ENCODE measurements at places on chromosomes 1 and 21.

DNA sequence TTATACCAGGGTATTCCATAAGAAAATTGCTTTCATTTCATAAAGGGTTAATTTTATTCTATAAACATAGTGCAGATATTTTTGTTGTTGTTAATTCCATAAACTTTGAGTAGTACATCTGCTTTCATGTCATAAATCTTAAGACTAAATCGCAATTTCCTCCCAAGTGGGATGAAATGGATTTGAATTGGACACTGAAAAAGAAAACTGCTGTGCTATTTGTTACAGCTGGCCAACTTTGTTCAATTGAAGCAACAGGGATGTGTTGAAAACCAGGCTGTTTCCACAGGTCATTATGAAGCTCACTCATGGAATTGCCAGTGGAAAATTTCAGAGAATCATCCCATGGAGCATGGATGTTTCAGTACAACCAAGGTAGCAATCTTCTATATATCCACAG, 252.5 kb upstream of the RGS18 start:
- no peak for DNase-seq

- no peak for DNase-seq
Observed at GRCh38 chr1:172399756-172400721, 20.4 kb upstream of the C1orf105 start.

GRCh38 chr1:232704694-232705680, 75.1 kb upstream of the SIPA1L2 start:
- peak; percentile 27 for DNase-seq

DNA sequence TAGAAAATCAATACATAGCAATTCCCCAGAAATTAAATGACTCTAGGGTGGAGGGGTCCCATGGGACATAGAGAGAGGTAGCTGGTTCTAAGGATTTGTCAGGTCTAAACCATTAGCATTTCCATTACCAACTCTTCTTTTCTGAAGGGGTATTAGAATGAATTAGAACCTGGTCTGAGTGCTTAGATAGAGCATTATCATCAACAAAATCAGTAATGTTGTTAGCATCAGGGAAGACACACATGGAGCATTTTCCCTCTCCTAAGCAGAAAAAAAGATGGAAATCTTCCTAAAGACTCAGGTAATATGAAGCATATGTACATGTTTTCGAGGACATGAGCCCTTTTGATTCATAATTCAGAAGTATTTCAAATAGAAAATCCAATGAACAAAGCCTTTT, 984.4 kb upstream of the NCAM2 start:
- no peak for DNase-seq

DNA sequence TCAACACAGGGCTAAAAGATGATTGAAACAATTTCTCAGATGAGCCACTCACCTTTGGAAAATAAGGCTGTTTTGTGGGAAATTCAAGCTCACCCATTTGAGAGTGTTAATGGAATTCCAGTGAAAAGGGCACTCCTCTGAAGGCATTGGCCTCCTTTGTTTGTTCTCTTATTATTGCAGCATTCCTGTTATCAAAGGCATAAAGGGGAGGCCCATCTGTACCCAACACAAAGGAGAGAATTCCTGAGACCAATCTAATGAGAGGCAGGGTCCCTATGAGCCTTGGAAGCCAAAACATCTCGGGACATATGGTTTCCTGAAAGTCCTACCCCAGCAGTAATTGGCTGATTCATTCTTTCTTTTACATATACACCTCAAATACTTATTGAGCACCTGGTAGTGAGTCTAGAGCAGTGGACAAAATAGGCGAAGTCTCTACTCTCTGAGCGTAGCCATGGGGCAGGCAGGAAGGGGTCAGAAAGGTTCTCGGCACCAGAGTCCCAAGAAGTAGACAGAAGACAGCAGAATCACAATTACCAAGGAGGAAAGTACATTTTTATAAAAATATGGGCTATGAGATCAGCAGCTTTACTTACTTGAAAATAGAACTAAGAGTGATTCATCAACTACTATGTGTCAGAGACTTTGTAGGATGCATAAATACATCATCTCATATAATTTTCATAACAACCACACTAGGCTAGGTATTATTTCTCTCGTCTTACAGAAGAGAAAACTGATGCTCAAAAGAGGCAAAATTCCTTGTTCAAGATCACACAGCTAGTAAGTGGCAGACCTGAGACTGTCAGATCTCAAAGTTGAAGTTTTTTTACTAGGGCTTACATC, 218.7 kb downstream of the DAB1 start:
- no peak for DNase-seq

Data from posterior cingulate gyrus (tissue), 11 donors.